ENCODE measurements at places on chromosomes 2 and 18.

GRCh38 chr2:152354909-152355308 lies 19.9 kb downstream of the FMNL2 start:
- no peak for DNase-seq

DNA sequence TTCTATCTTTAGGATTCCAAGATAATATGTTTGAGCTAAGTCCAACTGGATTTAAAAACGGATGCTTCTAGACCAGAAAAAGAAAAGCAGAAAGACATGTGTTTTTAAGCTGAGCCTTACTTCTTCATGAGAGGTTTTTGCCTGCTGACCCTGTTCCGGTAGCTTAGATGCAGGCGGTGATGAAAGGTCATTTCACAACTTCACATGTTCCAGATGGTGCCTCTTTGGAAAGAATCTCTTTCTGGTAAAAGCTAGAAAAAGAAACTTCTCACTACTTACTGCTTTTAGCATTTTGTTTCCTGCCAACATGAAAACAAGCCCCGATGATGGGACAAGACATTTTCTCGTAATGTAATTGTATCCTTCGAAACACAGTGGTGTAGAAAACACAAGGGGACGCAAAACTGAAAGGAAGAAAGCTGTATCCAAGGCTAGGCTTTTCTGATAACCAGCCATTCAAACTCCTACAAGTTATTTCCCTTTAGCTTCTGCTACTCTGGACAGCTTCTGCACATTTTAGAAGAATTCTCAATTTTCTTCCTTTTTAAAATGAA lies 407.3 kb upstream of the LYPD1 start:
- no peak for DNase-seq

GRCh38 chr2:198036029-198036879 lies 231.9 kb downstream of the PLCL1 start:
- DNase-seq = no peak

- no peak for DNase-seq
These were observed 3.0 kb downstream of the LCLAT1 start for GRCh38 chr2:30450025-30450424.

- DNase-seq = no peak
These were observed 134.9 kb upstream of the REV1 start for GRCh38 chr2:99624677-99625076.

DNA sequence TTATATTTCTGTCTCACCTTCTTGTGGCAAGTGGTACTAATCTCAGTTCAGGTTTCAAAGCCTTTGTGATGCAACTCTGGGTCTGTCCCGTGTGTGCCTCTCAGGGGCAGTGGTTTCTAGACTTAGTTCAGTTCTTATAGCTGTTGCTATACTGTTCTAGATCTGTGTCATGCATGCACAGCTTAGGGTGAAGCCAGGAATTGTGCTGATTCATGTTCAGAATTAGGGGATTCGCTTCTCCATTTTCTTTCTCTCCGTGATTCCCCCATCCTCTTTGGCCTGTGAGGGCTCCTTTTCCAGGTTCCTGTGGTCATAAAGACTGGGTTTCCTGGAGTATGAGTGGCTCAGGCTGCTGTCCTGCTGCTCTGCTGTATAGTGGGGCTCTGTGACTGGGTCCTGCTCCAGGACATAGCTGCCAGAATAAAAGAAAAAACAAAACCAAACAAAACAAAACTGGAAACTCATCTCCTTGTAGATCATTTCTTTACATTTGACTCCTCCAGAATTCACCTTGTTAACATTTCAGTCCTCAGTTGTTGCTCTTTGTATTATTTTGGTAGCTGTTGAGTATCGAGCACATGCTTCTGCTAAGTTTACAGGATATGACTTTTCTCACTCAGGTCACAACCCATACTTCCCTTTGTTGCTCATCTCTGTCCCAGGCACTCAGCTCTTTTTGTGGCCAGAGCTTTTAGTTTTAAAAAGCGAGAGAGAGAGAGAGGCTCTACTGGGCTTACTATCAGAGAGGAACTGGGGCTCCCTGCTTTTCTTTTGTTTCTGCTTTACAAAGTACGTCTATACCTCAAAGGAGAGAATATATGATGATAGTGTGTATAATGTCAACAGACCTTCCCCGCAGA lies 34.2 kb downstream of the CERS6 start:
- no peak for DNase-seq
